Karpas-422 (cell line): ENCODE measurements at places on chromosomes 1 and 21.

- H3K36me3 ChIP-seq: no peaks in the 10 kb centered on the region
- DNase-seq: no peak
- no peaks in the 10 kb centered on the region for H3K27me3 ChIP-seq
- no peak overlapping the region for H3K4me3 ChIP-seq
Measured at GRCh38 chr1:211630236-211631081, 45.0 kb downstream of the NEK2 start.

GRCh38 chr1:105000793-105001192 lies 1251.1 kb downstream of the AMY1C start:
- no peak for DNase-seq
- no peak overlapping the region for H3K27ac ChIP-seq
- H3K36me3 ChIP-seq: no peaks in the 10 kb centered on the region
- H3K4me1 ChIP-seq: no peaks in the 10 kb centered on the region

GRCh38 chr1:66253330-66253921 lies 280.5 kb upstream of the SGIP1 start:
- no peaks in the 10 kb centered on the region for H3K27me3 ChIP-seq
- H3K27ac ChIP-seq: no peak overlapping the region
- peak; percentile 80 for DNase-seq
- no peak overlapping the region for H3K4me3 ChIP-seq
- H3K4me1 ChIP-seq: peaks cover 42% of the 10 kb centered on the region
- H3K36me3 ChIP-seq: no peaks in the 10 kb centered on the region

- no peaks in the 10 kb centered on the region for H3K4me1 ChIP-seq
- DNase-seq: no peak
- no peak overlapping the region for H3K27ac ChIP-seq
- H3K27me3 ChIP-seq: no peaks in the 10 kb centered on the region
Measured at GRCh38 chr21:41770901-41771624, 4.2 kb upstream of the RIPK4 start.

DNA sequence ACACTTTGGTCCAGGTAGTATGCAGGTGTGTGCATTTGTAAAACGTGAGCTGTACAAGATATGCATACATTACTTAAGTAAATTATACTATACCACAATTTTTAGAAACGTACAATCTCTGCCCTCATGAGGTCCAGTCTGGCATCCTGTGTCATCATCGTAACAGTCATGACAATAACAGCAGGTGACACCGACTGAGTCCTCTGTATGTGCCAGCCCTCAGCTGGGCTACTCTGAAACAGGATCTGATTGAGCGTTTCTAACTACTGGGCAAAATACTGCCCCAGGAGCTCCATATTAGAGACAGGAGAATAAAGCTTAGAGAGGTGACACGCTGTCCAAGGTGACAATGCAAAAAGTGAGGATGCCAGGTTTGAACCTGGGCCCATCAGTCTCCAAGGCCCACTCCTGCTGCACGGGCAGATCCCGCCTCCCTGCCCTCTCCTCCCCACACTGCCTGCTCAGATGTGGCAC lies 47.2 kb upstream of the ECE1 start:
- no peaks in the 10 kb centered on the region; the same call in 1 of the 2 replicates for H3K36me3 ChIP-seq
- no peaks in the 10 kb centered on the region for H3K27me3 ChIP-seq
- H3K4me1 ChIP-seq: peaks cover 97% of the 10 kb centered on the region
- peak overlapping the region; percentile 53 for H3K4me3 ChIP-seq
- DNase-seq: peak; percentile 65

- H3K27ac ChIP-seq: no peak overlapping the region
- no peaks in the 10 kb centered on the region for H3K4me1 ChIP-seq
- no peaks in the 10 kb centered on the region for H3K36me3 ChIP-seq
- H3K27me3 ChIP-seq: no peaks in the 10 kb centered on the region
- DNase-seq: no peak
Measured at GRCh38 chr1:224058303-224058702, 55.6 kb upstream of the FBXO28 start.

GRCh38 chr1:160432371-160432786 lies 32.0 kb downstream of the VANGL2 start:
- H3K4me3 ChIP-seq: no peak overlapping the region
- H3K4me1 ChIP-seq: peaks cover 48% of the 10 kb centered on the region
- H3K27ac ChIP-seq: peak overlapping the region; percentile 64
- peak; percentile 84 for DNase-seq

GRCh38 chr1:40248412-40248811 lies 675 bp downstream of the TMCO2 start:
- no peak overlapping the region for H3K27ac ChIP-seq
- H3K4me1 ChIP-seq: peaks cover 2% of the 10 kb centered on the region; the same call in 1 of the 2 replicates
- H3K4me3 ChIP-seq: no peak overlapping the region
- DNase-seq: no peak

- no peak overlapping the region for H3K27ac ChIP-seq
- H3K4me1 ChIP-seq: no peaks in the 10 kb centered on the region
- no peak overlapping the region for H3K4me3 ChIP-seq
Measured at GRCh38 chr21:16279731-16280581, 550.2 kb downstream of the USP25 start.

GRCh38 chr1:28867850-28868249 lies 46.5 kb upstream of the EPB41 start:
- no peak overlapping the region for H3K27ac ChIP-seq
- DNase-seq: no peak
- no peaks in the 10 kb centered on the region for H3K36me3 ChIP-seq
- no peaks in the 10 kb centered on the region for H3K4me1 ChIP-seq

DNA sequence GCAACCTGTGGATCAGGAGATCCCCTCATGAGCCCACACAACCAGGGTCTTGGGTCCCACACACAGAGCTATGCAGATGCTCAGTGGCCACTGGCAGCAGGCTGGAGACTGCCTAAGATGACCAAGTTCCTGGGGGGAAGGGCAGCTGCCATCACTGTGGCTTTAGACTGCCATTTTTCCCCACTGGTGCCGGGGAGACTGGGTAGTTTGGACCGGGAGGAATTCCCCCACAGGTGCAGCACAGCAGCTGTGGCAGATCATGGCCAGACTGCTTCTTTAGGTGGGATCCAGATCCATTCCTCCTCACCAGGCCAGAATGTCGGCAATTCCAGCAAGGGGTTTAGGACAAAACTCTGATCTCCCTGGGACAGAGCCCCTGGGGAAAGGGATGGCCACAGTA lies 45.7 kb upstream of the HIVEP3 start:
- no peaks in the 10 kb centered on the region for H3K27me3 ChIP-seq
- H3K27ac ChIP-seq: no peak overlapping the region
- H3K4me1 ChIP-seq: no peaks in the 10 kb centered on the region
- no peak overlapping the region for H3K4me3 ChIP-seq

GRCh38 chr1:58060559-58061170 lies 485.9 kb downstream of the OMA1 start:
- no peaks in the 10 kb centered on the region for H3K36me3 ChIP-seq
- no peaks in the 10 kb centered on the region; the same call in 1 of the 2 replicates for H3K4me1 ChIP-seq
- DNase-seq: no peak
- no peaks in the 10 kb centered on the region for H3K27me3 ChIP-seq

DNA sequence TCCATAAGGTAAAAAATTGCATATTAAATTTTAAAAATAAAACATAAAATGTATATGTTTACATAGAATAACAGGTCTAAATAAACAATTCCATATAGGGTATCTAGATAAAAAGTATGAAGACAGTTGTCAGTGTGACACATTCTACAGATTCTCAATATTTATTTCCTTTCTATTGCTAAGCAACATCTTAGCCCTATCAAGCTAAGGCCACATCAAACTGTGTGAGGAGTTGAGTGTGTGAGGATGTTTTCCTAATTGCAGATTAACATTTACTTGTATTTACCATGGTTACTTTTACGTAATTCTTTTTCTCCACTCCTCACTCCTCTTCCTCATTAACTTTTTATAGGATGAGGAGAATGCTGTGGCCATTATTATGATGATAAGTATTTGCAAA lies 41.9 kb upstream of the MCOLN3 start:
- no peak overlapping the region for H3K4me3 ChIP-seq
- no peaks in the 10 kb centered on the region for H3K27me3 ChIP-seq
- peaks cover 11% of the 10 kb centered on the region for H3K4me1 ChIP-seq
- H3K36me3 ChIP-seq: no peaks in the 10 kb centered on the region
- H3K27ac ChIP-seq: no peak overlapping the region
- no peak for DNase-seq

- DNase-seq: no peak
- no peak overlapping the region for H3K4me3 ChIP-seq
Measured at GRCh38 chr1:173436841-173437428, 40.2 kb upstream of the PRDX6 start.

DNA sequence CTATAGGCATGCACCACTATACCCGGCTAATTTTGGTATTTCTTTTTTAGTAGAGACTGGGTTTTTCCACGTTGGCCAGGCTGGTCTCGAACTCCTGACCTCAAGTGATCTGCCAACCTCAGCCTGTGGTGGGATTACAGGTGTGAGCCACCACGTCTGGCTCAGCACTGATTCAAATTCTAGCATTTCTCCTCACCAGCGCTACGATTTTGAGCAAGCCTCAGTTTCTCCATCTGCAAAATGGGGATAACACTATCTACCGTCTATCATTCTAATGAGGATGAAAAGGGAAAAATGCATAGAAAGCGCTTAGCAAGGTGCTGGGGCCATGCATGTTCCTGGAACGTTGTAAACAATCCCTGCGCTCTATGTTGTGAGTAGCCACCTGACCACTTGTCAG lies 49.0 kb upstream of the DISP3 start:
- no peak overlapping the region for H3K27ac ChIP-seq
- no peaks in the 10 kb centered on the region for H3K36me3 ChIP-seq
- H3K27me3 ChIP-seq: no peaks in the 10 kb centered on the region
- no peak overlapping the region for H3K4me3 ChIP-seq
- no peaks in the 10 kb centered on the region for H3K4me1 ChIP-seq

- no peak overlapping the region for H3K27ac ChIP-seq
- DNase-seq: no peak
- no peaks in the 10 kb centered on the region for H3K4me1 ChIP-seq
Measured at GRCh38 chr1:178300352-178300699, 196.4 kb downstream of the CLEC20A start.

GRCh38 chr1:31924839-31925238 lies 13.3 kb downstream of the PTP4A2 start:
- no peak for DNase-seq
- H3K27ac ChIP-seq: peak overlapping the region; percentile 38
- H3K36me3 ChIP-seq: peaks cover 5% of the 10 kb centered on the region; the same call in 1 of the 2 replicates
- H3K27me3 ChIP-seq: no peaks in the 10 kb centered on the region
- H3K4me1 ChIP-seq: peaks cover 48% of the 10 kb centered on the region

DNA sequence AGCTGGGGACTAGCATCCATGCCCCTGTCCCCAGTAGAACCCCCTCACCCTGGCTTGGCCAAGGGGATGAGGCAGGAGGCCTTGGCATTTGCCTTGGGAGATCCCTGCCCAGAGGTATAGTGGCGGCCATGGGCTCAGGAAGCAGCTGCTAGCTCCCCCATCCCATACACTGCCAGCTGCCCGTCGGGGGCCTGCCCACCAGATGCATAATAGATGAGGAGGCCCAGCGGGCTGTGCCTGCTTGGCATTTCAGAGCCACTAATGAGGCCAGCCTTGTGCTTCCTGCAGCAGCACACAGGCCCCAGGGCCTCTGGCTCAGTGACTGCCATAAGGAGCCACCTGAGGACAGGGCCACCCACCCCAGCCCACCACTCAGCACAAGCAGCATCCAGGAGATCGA lies 23.6 kb downstream of the RAP1GAP start:
- no peaks in the 10 kb centered on the region for H3K4me1 ChIP-seq
- no peak overlapping the region for H3K4me3 ChIP-seq
- no peaks in the 10 kb centered on the region for H3K27me3 ChIP-seq
- no peak overlapping the region for H3K27ac ChIP-seq
- H3K36me3 ChIP-seq: no peaks in the 10 kb centered on the region

DNA sequence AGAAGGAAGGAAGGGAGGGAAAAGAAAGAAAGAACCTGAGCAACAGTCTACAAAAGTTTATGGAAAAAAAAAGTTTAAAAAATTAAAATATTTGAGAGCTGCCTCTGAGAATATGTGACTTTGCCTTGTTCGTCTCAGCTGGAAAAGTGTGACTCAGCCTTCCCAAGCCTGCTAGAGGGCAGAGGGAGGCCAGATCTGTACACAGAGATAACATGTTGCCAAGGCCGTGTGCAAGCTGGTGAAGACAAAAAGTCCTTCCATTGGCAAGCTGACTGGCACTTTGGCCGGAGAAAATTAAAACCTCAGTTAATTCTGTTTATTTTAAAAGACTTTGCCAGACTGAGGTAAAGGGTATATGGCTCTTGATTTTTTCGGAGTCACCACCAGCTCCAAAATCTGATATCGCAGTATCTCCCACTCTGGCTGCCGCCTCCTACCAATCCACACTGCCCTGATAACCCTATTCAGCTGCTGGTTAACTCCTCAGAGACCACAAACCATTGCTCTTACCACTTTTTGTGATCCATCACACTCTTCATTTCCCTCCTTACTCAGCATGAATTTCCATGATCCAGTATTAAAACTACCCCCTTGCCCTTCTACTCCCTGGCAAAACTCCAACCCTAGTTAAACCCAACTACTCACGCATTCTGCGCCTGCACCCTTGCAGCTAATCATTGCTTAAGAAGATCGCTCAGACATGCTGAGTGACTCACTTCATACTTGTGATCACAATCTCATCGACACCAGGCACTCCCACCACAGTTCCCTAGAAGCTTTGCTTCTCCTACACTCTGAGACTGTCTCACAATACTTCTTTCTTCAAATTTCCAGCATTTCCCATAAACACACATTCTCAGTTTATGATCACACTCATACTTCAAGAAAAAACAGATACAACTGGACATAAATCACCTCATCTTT lies 5.7 kb upstream of the PPP1R15B start:
- no peak overlapping the region for H3K4me3 ChIP-seq
- peaks cover 2% of the 10 kb centered on the region for H3K4me1 ChIP-seq
- H3K27me3 ChIP-seq: no peaks in the 10 kb centered on the region
- no peak for DNase-seq
- no peaks in the 10 kb centered on the region for H3K36me3 ChIP-seq
- no peak overlapping the region for H3K27ac ChIP-seq
